ENCODE measurements at places on chromosomes 16 and 17.

DNA sequence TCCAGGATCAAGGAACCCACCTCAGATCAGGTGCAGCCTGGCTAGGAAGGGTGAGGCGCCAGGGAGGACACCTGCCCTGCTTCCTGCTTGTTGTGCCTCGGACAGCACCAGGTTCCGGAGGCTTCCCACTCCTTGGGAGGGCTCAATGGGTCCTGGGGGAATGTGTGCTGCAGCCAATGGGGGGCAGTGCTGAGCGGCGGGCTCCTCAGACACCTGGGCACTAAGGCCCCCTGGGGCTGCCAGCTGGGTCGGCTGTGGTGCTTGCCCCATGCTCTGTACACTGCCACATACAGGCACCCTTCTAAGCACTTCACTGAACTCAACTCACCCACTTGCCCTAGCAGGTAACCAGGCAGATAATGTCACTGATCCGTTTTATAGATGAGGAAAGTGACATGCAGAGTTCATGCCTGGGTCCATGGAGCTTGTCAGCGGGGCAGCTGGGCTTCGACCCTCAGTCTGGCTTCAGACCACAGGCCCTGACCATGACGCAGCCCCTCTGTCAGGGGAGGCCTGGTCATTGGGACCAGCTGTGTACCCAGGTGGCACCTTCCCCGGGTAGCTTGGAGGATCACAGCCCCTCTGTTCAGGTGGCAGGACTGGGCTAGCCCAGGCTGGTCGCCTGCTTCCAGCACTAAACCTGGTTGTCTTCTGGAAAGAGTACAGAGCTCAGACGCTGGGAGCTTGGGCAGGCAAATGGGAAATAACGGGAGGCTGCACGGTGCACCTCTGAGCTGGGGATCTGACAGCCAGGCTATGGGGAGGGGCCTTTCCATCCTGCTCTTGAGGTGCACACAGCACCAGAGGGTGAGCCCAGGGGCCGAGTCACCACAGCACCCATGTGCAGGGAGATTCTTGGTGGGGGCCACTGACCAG, 8.2 kb downstream of the FN3K start:
- DNase-seq = no peak

DNA sequence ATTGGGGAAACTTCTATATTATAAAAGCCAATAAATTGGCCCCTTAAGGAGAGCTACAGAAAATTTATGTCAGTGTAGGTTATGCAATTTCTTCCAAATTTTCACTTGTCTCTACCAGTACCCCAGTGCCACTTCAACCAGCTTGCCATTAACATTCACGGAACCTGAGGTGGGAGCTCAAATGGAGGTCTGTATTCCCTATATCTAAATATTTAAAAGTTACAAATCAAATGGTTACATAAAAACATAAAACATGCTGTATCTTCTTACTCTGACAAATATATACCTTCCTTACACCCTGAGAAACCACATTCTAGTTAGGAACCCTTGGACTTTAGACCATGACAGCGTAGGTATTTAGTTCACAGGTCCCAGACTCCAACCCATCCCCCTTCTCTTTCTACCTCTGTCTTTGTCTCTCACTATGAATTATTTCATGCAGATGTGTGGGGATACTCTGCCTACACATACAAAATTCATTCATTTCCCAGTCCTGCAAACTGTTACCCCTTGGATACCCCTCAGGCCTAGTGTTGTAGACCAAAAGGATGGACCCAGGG, 127.8 kb upstream of the PMFBP1 start:
- DNase-seq = no peak

DNA sequence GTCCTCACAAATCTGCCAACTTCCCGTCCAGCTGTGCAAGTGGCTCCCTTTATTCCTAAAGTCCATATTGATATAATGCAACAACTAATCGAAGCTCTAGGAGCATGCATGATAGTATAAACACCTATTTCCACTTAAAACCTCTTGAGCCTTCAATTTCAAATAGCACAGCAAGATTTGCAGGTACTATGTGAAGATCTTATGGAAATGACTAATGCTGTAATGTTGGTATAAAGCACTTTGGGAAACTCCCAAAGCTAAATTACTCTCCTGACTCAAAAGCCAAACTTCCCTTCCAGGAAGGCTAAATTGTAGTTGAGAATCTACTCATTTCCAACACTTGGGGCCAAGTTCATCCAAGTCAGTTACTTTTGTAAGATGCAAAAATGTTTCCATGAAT, 287.6 kb upstream of the CDH11 start:
- no peak for DNase-seq

- peak; percentile 2 for DNase-seq
Measured at GRCh38 chr16:58329135-58329534, 34.3 kb upstream of the PRSS54 start.

DNA sequence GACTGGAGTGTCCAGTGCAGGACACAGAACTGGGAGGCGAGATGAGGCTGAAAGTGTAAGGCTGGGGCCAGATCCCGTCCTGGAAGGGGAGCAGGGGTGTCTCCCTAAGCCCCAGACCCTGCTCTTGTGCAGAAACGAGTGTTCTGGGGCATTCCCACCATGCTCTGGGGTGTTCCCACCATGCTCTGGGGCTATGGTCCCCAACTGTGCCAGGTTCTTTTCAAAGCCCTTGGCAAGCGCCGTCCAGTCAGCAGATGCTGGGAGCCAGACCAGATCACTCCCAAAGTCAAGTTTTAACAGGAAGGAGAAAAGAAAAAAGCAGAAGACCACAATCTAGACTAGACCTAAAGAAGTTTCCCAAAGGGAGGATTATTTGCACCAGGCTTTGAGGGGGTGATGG, 2.5 kb downstream of the TAX1BP3 start:
- no peak for DNase-seq

DNA sequence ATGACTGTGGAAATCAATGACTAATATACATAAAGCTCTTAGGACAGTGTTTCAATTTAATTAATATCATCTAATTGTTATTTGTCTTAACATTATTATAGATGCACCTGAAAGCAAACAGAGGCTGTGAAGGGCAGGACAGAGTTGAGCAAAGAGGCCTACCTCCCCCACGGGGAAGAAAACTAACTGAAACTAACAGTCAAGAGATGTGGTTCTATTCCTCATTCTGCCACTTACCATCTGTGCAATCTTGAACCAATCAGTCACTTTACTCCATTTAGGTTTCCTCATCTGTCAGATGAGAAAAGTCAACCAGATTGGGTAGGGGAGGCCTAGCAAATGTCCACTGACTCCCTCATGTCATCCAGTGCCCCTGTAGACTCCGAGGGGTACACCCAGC, 59.1 kb downstream of the C17orf67 start:
- DNase-seq = no peak

DNA sequence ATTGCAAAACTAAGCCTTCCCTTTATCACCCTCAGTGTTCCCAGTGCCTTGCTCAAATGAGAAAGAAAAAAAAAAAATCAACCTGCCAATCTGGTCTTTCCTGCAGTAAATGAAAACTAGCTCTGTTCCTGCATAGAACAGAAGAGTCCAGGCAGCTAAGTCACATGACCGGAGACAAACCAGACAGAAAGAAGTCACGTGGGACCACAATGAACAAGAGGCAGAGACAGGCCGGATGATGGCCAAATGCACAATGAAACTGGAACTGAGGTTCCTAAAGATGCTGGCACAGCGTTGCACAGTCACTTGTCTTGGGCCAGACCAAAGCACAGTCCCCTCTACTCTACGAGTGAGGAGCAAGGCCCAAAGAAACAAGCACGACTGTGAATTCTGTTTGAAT, 172.5 kb downstream of the GRIN2A start:
- no peak for DNase-seq

DNA sequence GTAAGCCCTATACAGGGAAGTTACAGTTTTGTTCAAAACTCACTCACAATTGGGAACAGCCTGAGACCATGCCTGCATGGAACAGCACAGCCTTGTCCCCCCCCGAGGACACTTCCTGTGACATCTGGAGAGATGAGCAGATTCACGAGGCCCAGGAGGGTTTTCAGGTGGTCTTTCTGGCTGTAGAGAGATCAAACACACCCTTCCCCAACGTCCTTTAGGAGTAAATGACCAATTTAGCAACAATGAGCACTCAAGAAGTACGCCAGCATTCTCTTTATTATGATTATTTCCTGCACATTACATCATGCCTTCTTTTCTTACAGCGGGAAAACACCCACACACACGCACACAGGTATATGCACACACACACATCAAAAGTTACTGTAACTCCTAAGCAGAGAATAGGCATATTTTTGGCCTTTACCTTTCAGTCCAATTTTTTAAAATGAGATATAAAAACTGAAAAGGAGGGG, 39.0 kb downstream of the ADCY9 start:
- no peak for DNase-seq

- peak; percentile 44 for DNase-seq
Measured at GRCh38 chr17:17412326-17412725, 64.5 kb upstream of the MED9 start.

GRCh38 chr17:33511670-33512069, 218.6 kb upstream of the ASIC2 start:
- DNase-seq = no peak

DNA sequence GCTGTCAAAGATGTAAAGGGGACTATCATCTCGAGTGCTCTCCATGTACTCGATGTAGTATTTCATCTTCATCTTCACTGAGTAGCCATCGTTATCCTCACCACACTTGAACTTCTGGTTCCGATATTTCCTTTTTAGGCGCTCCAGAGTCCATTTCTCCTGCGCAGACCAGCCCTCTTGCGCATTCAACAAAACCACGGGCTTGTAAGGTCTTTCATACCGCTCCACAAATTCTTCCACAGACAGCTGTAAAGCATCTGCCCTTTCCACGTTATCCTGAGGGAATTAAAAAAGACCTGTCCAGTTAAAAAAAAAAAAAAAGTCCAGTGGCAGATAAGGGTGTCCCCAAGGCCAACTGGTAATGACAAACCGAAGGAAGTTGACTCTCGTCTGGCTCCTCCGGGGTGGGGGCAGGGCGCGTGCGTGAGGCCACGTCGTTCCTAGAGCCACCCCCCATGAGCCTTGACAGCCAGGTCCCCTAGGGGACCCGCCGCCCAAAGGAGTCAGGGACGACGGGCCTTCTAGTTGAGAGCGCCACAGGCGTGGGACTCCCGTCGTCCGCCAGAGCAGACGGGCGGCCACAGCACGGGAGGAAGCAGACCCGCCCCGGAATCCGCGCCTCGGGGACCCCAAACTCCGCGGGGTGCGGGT, 701 bp downstream of the JMJD6 start:
- no peak for DNase-seq

GRCh38 chr17:56893503-56893902, 20.3 kb downstream of the TRIM25 start:
- no peak for DNase-seq

GRCh38 chr17:2025622-2026309, 632 bp upstream of the RTN4RL1 start:
- no peak for DNase-seq

DNA sequence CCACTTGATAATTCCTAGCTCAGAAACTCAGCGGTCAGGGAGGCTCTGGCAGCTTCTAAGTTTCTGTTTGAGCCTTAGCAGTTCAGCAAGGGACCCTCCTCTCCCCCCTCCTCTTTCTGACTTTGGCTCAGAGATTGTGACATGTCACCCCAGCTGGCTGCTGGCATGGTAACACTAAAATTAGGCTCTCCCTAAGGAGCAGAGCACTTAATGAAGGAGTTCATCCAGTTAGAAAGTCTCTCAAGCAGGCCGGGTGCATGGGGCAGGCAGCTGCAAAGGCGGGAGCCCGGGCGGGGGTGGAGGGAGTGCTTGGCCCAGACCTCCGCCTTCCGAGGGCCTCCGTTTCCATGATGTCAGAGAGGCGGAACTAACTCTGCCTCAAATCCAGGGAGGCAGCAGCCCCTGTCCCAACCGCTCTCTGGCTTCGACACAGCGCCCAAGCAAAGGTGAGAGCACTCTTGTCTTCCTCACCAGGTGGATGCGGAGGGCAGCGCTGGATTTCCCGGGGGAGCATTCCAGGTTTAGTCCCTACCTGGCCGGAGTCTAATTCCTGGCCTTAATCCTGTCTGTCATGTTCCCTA, 128.0 kb upstream of the PLCG2 start:
- DNase-seq = no peak

- DNase-seq = no peak
Measured at GRCh38 chr17:50725769-50726655, 6.6 kb downstream of the LUC7L3 start.

GRCh38 chr17:45108595-45109521, 23.5 kb downstream of the PLCD3 start:
- DNase-seq = no peak

DNA sequence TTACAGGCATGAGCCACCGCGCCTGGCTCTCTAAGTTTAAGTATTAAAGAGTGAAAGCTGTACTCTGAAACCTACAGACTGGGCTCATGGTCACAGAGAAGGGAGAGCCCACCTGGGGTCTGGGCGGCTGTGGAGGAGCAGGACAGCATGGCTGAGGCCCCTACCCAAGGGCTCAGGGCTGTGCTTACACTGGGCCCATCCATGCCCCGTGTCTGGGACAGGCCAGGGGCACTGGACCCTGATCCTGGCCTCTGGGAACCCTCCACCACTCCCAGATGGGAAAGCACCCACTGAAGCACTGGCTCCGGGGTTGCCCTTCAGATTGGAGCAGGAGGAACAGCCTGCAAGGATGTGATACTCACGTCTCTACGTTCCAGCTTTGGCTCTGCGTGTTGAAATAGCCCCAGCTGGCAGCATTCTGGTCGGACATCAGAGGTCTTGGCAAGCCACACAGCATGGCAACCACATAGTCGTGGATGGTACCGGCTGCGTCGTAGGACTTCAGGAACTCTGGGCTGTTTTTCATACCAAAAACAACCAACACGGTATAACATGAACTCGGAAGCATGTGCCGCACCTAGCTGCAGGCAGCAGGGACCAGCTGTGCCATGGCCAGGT, 13.0 kb downstream of the SHPK start:
- DNase-seq = no peak

- no peak for DNase-seq
Measured at GRCh38 chr16:17555176-17555575, 84.4 kb upstream of the XYLT1 start.

GRCh38 chr16:67192781-67193361, 916 bp downstream of the E2F4 start:
- no peak for DNase-seq

DNA sequence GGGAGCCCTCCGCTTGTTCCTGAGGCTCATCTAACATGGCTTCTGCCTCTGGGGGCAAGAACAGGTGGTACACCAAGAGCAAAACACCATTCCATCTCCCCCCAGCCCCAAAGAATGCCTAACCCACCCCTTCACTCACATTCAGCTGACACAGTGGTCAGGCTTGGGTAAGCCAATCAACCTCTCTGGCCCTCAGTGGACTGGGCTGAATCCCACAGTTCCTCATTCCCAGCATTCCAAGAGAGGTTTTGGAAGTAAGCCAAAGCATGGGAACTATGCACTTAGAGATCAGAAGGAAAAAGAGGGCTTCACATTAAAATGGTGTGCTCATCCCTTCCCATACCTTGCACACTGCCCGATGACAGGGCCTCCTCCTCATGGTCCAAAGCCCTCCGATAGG, 7.8 kb downstream of the PIGS start:
- peak; percentile 48 for DNase-seq

GRCh38 chr17:83195330-83196023, 116.1 kb downstream of the METRNL start:
- DNase-seq = no peak
